ENCODE measurements at places on chromosomes 1 and 21.

DNA sequence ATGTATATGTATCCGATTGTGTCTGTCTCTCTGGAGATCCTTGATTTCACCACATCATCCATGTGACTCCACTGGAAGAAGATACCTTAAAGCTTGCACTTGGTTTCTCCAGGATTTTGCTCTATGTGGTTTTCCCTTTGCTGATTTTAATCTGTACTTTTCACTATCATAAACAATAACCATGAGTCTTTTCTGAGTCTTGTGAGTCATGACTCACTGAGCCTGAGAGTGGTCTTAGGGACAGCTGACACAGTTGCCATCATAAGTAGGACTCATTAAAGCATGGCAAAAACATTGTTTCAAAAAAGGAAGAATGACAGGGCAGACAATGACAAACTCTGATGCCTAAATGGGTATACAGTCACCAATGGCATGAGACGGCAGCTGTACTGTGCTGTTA lies 226.2 kb downstream of the AKT3 start:
- no peak for DNase-seq

DNA sequence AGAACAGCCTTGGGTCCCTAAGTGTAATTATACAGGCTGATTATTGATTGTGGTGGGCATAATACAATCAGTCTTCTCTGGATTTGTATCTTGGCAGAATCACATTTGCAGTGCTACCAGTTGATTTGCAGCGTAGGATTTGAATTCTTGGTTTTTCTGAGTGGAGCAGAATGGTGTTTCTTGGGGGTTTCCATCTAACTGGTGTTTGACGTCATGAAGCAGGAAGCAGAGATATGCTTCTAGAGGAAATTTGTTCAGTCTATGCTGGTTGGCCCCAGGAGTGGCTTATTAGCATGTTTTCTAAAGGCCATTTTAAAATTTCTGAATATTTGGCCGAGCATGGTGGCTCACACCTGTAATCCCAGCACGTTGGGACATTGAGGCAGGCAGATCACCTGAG lies 3.4 kb downstream of the CTTNBP2NL start:
- no peak for DNase-seq

- DNase-seq, result no peak
These were observed 72.3 kb downstream of the KDM1A start for GRCh38 chr1:23091545-23091944.

- no peak for DNase-seq
These were observed 5.2 kb upstream of the BCAS2 start for GRCh38 chr1:114586513-114587047.

DNA sequence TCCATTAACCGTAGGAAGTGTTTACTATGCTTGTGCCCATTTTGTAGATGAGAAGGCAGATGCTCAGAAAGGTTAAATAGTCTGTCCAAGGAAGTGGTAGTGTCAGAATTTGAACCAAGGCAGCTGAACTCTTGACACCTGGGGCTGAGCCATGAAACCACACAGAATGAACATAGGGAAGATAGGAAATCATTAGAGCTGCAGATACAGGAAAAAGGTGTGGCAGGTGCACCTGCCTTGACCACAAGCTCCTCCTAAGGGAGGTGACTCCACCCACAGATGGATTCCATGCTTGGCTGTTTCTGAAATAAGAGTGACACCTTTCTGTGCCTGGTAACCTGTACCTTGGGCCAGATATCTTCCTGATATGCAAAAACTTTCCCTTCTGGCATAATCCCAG lies 69.9 kb upstream of the IGSF21 start:
- no peak for DNase-seq

- no peak for DNase-seq
These were observed 38.6 kb upstream of the ADGRL4 start for GRCh38 chr1:79044974-79045650.

DNA sequence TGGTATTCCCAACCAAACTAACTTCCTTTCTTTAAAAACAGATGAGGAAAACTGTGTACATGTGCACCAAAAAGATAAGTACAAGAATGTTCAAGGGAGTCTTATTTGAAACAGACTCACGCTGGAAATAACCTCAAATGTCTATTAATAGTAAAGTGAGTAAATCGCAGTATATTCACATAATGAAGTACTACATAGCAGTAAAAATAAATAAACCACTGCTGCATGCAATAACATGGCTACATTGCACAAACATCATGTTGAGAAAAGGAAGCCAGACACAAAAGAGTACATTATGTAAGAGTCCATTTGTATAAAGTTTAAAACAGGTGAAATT lies 5.2 kb upstream of the DENND2D start:
- no peak for DNase-seq

GRCh38 chr1:47834326-47834725 lies 162.9 kb downstream of the TRABD2B start:
- DNase-seq, result no peak

DNA sequence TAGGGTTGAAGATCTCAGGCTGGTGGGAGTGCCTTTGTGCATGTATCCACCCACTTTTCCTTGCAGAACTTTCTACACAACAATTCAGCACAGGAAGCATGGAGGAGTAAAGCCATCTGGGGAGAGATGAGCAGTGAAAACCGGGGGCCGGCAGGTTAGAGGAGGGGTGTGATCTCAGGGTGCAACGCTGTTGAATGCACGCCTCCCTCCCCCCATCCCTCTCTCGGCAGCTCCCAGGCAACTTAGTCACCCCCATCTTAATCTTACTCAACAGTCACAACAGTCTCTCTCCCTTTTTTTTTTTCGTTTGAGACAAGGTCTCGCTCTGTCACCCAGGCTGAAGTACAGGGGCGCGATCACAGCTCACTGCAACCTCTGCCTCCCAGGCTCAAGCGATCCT lies 16.6 kb upstream of the ABCG1 start:
- DNase-seq, result no peak

DNA sequence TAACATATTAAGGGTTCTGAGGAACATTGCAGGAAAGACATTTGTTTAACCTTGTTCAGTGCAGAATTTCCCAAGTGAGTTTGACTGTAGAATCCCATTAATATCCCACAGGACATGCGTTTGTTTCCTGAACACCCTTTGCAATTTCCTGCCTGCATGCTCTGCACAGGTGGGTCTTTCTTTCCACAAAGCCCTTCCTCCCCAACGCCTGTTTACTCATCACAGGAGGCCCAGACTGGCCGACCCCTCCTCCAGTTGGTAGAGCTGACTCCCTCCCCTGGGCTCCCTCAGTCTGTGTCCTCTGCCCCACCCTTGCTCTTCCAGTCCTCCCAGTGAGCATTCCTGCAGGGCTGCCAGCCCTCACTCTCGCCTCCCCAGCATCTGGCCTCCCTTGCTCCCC lies 47.5 kb upstream of the CTPS1 start:
- no peak for DNase-seq

DNA sequence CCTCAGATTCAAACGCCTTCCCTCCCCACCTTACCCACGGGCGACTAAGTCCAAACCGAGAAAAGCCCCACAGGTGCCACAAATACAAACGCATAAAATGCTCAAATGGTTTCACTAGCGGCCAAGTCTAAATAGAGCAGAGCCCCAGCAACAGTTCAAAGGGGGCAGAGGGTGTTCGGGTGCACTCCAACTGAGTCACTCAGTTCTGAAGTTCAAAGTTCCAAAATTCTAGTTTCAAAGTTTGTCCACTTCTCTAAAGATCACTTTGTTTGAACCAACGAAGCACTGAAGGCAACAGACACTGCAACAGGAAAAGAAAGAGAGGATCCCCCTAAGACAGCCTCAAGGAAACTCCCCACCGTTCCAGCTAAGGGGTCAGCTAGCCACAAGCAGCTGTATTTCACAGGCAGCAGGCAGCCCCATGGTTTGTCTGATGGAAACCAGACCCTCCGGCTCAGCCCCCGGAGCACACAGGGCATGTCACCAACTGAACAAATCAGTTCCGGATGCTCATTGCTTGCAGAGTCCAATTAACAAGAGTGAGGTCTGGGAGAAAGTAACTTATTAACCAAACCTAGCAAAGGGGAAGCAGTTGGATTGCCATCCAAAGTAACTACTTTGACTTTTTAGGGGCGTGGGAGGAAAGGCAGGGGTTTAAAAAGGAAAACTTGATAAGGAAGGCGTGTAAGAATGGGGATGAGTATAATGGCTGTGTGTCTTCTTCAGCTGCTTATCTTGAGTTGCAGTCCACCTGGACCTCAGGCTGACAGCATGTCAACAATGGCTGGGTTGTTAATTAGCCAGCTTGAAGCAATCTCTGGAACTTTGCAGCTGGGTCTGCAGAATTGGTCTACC lies 1423.9 kb upstream of the PRMT6 start:
- no peak for DNase-seq

- no peak for DNase-seq
These were observed 332 bp downstream of the KCNJ6 start for GRCh38 chr21:37915941-37916309.

GRCh38 chr1:153678519-153679336 lies at the start of gene NPR1:
NPR1 (plus strand) TSS chr1:153678688; CDS start chr1:153679109, 421 bp downstream.
- DNase-seq, result no peak

DNA sequence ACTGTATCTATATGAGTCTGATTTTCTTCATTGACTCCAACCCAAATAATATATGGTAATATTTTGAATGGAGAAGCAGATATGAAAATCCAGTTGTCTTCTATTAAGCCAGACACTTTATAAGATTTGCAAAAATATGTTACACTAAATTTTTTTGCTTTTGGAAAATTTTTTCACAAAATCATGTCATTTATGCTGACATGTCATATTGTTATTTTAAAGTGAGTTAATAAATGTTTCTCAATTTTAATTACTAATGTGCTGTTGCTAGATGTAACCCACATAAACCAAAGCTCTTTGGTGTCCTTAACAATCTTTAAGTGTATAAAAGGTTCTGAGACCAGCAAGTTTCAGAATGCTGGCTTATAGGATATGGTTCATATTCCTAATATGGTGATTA lies 142.5 kb downstream of the HS2ST1 start:
- DNase-seq, result no peak
